ENCODE measurements at places on chromosomes 16 and 17.
A peak's percentile ranks its signal among the peaks of the same experiment; 100 is the strongest.

DNA sequence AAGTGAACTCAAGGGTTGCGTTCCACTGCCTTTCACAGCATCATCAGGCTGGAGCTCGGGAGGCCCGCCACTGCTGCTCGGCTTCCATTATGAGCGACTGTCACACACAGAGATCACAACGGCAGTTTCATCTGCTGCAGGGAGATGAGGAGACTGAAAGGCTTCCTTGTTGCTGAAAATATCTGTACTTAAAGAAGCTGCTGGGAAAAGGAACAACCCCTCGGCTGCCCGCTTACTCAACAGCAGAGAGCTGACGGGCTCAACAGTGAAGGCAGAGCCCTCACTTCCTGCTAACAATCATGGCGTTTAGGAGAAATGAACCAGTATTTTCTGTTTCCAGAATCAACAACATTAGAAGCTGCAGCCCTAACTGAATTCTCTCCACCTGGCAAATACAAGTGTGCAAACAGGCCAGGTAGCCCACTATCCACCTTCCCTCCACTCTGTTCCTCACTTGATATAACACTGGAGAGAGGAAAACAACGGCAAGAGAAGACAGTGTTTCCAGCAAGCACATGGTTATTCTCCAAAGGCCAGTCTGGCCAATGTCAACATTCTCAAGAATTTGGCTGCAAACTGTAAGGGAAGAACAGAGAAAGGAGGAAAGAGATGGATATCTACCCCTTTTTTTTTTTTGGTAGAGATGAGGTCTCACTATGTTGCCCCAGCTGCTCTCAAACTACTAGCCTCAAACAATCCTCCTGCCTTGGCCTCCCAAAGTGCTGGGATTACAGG is 33.7 kb downstream of the MBTPS1 start:
- DNase-seq, result no peak

DNA sequence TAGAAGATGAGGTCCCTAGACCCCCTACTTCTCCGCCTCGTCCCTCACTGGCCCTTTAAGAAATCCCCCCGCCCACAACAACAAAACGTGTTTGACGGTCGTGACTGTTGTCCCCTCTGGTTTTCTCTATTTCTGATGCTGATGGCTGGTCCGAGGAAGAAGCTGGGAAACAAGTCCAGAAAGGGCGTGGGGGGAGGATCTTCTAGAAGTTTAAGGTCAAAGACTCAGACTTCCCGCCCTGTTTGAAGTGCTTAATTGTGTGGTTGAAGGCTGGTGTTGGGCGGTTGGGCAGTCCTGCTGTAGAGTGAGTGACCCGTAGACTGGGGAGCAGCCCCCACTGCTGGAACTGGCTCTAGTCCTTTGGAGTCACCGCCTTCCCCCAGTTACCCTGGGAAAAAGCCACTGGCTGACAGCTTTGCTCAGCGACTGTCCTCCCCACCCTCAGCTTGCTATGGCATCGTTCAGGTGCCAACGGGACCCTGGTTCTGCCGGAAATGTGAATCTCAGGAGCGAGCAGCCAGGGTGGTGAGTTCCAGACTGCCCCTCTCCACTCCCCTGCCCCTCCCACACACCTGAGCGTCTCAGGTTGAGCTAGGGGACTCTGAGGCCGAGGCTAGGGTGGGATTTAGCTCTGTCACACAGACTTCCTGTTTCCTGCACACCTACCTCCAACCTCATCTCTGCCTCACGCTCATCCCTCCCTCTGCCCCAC is 1.6 kb downstream of the MLLT6 start:
- DNase-seq, result no peak

DNA sequence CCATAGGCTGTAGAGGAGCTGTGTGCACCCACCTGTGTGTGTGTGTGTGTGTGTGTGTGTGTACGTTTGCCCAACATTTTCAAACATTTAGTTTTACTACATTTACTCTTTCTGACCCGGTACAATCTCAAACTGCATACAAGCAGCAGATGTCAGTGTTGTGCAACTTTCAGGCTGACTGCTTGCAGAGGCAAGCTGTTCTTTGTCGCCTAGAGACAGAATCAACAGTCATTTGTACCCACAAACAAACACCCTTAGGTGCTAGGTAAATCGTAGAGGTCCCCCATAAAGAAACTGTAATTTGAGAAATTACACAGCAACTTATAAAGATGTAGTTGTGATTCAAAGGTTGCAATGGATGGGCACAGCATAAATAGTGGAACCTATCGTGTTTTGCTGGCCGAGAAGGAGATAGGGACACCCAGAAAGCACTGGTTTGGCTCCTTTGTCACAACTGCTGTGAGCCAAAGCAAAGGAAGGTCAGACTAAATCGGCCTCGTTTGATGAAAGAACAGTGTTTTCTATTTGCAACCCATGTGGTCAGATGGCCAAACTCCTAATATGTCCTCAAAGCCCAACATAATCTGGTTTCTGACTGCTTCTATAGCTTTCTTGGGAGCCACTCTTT is 478.4 kb downstream of the TOX3 start:
- peak; percentile 38 for DNase-seq

GRCh38 chr17:76781056-76781982 is 43.4 kb downstream of the MFSD11 start:
- DNase-seq, result no peak

DNA sequence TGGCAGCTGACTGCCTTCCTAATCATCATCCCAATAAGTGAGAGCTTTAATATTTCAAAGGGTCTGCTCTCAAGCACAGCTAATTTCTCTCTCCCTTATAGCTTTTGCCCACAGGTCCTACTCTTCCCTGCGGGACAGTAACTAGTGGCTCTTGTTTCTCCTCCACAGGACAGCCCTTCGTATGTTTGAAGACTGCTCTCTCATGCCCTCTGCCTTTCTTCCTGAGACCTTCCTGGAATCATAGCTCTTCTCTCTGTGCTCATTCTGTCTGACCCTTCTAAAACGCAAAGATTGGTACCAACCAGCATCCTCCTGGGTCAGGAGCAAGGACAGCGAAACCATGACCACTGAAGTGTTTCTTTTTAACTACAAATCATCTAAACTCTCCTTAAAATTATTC is 168.9 kb downstream of the GRIN2A start:
- no peak for DNase-seq

DNA sequence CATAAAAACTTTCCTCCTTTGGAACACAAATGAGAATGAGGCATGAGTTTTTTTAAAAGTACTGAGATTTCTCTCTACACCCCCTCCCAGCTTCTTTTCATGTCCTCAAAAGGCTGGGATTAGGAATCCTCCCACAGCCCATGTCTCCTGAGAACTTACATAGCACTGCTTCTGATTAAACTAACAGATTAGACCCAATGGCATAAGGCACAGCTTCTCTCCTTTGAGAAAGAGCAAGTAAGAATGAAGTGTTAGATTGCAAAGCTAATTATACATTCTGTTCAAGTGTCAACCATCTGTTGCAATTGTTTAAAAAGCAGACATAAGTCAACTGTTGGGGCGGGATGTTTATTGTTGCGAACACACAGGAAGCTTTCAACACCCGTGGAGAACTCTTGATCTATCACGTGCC is 715.1 kb downstream of the CDH11 start:
- DNase-seq, result no peak

DNA sequence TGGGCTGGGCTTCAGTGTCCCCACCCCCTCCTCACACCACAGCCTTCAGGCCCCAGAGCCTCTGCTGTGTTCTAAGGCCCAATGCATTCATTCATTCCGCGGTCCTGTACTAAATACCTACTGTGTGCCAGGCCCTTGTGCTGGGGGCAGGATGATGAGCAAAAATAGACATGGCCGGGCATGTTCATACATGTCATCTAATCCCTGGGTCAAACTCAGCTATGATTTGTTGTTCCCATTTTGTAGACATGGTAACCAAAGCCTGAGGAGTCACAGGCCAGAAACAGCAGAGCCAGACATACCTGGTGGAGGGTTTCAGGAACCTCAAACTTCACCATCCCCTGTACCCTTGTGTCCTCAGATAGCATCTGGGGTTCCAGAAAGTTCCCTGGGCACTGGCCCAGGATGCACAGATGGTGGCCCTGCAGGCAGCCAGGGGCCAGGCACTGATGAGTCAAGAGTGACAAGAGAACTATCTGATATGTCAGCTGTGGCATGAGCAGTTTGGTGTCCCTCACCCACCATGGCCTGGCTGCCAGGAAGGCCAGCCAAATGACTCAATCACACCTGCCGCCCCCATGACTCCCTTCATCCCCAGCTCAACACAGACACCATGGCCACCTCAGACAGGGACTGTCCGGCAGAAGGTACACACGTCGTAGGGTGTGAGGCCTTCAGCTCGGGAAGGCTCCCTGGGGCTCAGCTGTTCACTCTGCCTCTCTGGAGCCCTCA is 2.7 kb upstream of the RRAD start:
- DNase-seq, result no peak

GRCh38 chr17:13541032-13541480 is 60.7 kb downstream of the HS3ST3A1 start:
- no peak for DNase-seq

GRCh38 chr16:86462334-86463084 is 47.8 kb upstream of the FOXF1 start:
- DNase-seq, result no peak

GRCh38 chr16:61900482-61900881 is 135.8 kb downstream of the CDH8 start:
- DNase-seq, result no peak

DNA sequence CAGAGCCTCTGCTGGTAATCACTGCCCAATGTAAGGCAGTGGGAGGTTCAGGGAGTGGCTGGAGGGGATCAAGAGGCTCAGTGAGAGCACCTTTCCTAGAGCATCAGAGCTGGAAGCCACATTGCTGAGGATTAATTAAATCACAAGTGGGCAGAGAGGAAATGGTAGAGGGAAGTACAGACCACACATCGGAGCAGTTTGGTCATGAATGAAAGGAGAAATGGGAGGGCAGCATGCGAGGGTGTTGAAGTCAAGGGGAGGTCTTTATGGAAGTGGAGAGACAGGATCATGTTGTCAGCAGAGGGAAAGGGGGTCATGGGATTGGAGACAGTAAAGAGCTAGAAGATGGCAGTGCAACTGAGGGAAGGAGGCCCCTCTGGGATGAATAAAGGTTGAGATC is 2.3 kb downstream of the CCL17 start:
- DNase-seq, result no peak

GRCh38 chr17:4558347-4558971 is 1.9 kb downstream of the GGT6 start:
- no peak for DNase-seq

- no peak for DNase-seq
These were observed 6.4 kb upstream of the MTSS2 start for GRCh38 chr16:70692130-70692872.

DNA sequence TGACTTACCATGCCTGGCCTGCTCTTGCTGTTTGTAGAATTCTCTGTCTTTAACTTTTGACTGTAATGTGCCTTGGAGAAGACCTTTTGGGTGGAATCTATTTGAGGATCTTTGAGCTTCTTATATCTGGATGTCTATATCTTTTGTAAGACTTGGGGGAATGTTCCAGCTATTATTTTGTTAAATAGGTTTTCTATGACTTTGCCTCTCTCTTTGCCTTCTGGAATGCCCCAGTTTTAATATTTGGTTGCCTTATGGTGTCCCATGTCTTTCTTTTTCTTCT is 10.3 kb upstream of the PHB1 start:
- no peak for DNase-seq

DNA sequence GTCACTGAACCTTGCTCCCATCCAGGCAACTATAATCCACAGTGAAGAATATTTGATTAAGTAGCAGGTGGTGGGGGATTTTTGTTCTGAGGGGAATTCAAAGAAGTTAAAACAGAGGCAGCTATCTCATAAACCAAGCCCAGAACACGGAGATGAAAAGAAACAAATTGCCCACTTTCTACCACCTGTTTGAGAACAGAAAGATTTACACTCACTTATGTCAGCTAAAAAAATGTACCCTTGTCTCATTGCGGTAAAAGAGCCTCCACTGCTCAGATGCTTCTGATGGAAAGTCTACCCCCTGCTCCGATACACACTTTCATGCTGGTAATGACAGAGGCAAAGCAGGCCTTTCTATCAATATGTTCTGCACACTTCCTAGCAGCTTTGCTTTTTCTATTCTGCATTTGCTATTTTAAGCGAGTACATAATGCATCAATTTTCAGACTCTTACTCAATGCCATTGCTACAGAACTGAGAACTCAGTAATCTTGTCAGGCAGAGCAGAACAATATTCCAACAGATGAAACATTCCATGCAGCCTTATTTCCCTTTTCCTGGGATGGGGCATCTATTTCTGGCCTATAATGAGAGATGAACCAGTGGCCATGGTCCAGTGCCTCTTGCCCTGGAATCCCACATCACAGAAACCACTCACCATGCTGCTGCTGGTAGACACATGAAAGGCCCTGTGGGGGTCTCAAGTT is 29.0 kb downstream of the CDK5R1 start:
- no peak for DNase-seq

GRCh38 chr17:9221147-9221921 is 200.0 kb downstream of the NTN1 start:
- no peak for DNase-seq

DNA sequence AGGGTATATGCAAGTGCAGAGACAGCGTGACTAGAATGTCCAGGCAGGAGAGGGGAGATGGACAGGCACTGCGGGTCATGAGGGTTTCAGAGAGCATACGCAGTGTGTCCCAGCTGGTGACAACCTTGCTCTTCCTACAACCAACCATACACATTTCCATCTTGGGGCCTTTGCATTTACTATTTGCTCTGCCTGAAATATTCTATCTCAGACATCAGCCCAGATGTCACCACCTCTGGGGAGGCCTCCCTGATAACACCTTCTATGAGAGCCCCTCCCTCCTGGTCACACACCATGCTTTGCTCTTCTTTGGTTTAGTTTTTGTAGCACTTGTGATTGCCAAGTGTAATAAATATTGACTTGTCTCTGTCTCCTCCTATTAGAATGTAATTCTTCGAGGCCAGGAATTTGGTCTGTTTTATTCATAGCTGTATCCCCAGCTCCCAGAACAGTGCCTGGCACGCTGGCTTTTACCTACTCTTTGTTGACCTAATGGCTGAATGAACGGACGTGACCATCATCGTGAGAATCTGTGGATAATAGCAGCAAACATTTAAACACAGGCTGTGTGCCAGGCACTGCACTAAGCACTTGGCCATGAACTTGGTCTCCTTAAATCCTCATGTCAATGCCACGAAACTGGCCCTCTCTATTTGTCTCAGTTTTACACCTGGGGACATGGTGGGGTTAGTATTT is 51.9 kb downstream of the PLCG2 start:
- no peak for DNase-seq

GRCh38 chr17:72173499-72174116 is 52.8 kb downstream of the SOX9 start:
- peak; percentile 91 for DNase-seq

- no peak for DNase-seq
These were observed 5.1 kb upstream of the ADCY7 start for GRCh38 chr16:50261160-50261706.

GRCh38 chr16:77169650-77170236 is 21.2 kb upstream of the MON1B start:
- peak; percentile 21 for DNase-seq

GRCh38 chr17:18377437-18378204 is at the start of gene EVPLL:
TSS of gene EVPLL (plus strand) at chr17:18377778. CDS start at chr17:18380938, 3,160 bp downstream.
- DNase-seq, result no peak

All from NCI-H1694 (cell line).